ENCODE measurements at places on chromosomes 11 and 22.

DNA sequence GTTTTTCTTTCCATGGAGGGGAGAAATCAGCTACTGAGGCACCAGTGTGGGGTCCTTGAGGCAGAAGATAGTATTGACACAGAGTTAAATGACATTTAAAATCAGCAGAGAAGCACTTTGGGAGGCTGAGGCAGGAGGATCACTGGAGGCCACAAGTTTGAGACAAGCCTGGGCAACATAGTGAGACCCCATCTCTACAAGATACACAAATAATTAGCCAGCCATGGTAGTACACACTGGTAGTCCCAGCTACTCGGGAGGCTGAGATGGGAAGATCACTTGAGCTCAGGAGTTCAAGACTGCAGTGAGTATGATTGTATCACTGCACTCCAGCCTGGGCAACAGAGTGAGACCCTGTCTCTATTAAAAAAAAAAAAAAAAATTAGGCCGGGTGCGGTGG lies 38.1 kb downstream of the KREMEN1 start:
- no peak for DNase-seq

- DNase-seq: peak; percentile 56
Observed at GRCh38 chr22:31753005-31753633, 700 bp upstream of the DEPDC5 start.

DNA sequence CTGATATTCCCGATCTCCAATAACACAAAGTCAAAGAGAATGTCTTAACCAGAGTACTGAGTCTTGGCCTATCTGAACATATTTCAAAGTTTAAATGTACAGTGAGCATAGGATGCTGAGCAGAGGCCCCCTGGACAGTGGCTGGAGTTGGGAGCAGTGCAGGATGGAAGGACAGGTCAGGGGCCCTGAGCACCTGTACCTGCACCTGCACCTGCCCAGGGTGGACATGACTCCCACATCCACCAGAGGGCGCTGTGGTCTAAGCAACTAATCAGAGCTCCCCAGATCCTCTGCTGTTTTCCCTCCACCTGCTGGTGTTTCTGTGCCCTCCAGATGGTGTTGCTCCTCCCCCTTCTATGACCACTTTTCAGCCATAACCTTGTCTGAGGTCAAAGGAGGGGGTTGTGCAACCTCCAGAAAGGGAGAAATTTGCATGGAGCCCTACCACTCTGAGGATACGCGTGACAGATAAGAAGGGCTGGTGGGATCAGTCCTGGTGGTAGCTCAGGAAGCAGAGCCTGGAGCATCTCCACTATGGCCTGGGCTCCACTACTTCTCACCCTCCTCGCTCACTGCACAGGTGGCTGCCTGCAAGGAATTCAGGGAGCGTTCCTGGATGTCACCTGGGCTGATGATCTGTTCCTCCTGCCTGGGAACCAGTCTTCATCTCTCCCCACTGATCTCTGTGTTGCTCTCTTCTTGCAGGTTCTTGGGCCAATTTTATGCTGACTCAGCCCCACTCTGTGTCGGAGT lies 49.1 kb upstream of the VPREB1 start:
- DNase-seq: peak; percentile 92

DNA sequence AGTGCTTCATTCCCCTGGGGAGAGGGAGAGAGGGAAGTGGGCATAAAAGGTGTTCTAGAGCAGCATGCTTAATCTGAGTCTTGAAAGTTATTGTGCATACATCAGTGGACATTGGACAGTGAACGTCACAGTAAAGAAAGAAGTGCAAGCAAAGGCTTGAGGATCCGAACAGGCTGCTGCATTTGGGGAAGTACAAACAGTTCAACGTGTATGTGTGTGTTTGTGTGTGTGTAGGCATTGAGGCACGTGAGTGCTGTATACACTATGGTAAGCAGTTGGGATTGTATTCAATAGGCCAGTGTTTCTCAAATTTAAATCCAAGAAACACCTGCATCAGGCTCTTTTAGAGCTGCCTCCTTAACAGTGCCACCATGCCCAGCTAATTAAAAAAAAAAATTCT lies 10.4 kb upstream of the EIF3M start:
- DNase-seq: no peak

- no peak for DNase-seq
Observed at GRCh38 chr11:100631316-100631715, 55.8 kb upstream of the ARHGAP42 start.

DNA sequence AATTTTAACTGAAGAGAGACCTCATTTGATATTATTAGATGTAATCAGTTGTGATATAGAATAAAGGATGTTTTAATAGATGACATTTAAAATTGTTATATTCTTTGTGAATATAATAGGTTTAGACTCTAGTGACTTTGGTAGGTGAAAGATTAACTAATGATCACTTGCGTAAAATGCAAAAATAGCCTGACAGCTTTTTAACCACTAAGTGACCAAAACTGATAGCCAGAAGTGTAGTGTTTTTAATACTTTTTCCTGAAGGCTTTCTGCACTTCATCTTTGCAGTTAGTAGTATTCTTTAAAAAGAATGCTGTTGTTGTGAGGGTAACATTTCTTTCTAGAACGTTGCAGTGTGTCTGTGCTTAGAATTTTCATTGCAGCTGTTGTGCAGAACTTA lies 5.1 kb downstream of the CAPRIN1 start:
- DNase-seq: no peak

GRCh38 chr11:69382131-69383128 lies 88.5 kb downstream of the MYEOV start:
- peak; percentile 79 for DNase-seq

GRCh38 chr11:64854534-64855502 lies 10.4 kb upstream of the CDC42BPG start:
- peak; percentile 63 for DNase-seq

GRCh38 chr11:82794490-82794889 lies 60.8 kb upstream of the FAM181B start:
- no peak for DNase-seq

- DNase-seq: no peak
Observed at GRCh38 chr11:32555091-32555490, 28.5 kb upstream of the EIF3M start.

GRCh38 chr11:83166193-83166866 lies 9.4 kb downstream of the PCF11 start:
- DNase-seq: no peak

DNA sequence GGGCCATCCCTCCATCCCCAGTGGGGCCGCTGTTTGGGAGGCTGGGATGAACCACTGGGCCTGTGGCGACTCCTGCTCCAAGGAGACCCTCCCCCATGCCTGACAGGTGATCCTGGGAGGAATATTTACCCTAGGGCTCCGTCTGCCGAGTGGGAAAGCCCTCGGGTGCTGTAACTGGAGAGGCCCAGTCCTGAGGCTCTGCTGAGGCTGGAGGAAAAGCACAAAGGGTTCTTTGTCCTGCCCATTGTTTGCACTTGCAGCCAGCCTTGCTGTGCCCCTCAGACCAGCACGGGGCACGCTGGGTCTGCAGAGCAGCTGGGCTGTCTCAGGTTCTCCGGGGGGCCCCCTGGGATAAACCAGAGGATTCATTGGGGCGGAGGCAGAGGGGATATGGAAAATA lies 321.1 kb downstream of the MN1 start:
- DNase-seq: peak; percentile 67

GRCh38 chr11:103234974-103235373 lies 125.7 kb downstream of the DYNC2H1 start:
- DNase-seq: no peak

DNA sequence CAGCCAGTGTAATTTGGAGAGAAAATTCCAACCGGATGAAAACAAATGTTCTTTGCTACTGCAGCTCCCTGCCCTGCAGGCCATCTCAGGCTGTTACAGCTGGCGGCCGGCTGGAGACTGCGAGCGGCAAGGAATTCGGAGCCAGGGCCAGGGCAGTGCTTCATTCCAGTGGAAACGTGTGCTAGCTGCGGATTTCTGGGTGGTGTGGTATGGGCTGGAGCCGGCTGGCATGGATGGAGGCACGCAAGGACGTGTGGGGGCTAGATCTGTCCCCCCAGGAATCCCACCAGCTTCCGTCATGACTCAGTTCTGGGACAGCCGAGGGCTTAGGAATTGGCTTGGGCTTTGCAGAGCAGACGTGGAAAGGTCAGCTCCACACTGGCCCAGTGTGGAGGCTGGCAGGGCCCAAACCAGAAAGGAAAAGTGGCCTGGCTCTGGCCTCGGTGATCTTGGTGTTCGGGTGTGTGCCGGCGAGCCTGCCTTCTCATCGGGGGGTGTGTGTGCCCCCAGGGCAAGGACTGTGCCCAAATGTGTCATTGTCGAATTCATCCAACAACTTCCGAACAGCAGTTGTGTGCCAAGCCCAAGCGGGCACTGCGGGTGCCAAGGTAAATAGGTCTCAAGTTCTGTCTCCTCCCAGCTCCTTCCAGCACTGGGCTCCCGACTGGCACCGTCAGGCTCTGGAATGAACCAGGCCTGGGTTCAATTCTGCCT lies 48.1 kb upstream of the SHISAL1 start:
- peak; percentile 60 for DNase-seq

Measured in iPS-NIHi11 (cell line).